ENCODE measurements at places on chromosomes 1 and 21.
A peak's percentile ranks its signal among the peaks of the same experiment; 100 is the strongest.

- no peak for DNase-seq
Measured at GRCh38 chr1:183487674-183488442, 15.6 kb downstream of the SMG7 start.

DNA sequence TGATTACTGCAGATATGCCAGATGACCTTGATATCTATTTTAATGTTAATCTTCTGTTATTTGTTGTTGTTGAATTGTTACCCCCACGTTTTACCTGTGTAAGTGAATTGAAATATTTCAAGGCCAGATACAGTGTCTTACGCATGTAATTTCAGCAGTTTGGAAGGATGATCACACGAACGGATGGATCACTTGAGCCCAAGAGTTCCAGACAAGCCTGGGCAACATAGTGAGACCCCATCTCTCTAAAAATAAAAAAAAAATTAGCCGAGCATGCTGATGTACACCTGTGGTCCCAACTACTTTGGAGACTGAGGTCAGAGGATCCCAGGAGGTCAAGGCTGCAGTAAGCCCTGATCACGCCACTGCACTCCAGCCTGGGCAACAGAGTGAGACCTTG is 32.2 kb downstream of the SDCCAG8 start:
- no peak for DNase-seq

GRCh38 chr1:44842862-44843655 is at the start of gene PTCH2:
PTCH2 (minus strand) TSS chr1:44843253; CDS start chr1:44842932, 321 bp downstream.
- DNase-seq, result peak; percentile 67

GRCh38 chr1:205477121-205477758 is 21.4 kb upstream of the BLACAT1 start:
- DNase-seq, result no peak

GRCh38 chr1:165698761-165699052 is 345 bp upstream of the ALDH9A1 start:
- no peak for DNase-seq

- DNase-seq, result peak; percentile 95
Measured at GRCh38 chr1:201480231-201481003, 11.4 kb upstream of the PHLDA3 start.

GRCh38 chr1:6750490-6750889 is 34.8 kb upstream of the CAMTA1 start:
- no peak for DNase-seq

GRCh38 chr21:25457946-25458345 is 149.3 kb downstream of the MRPL39 start:
- no peak for DNase-seq

- DNase-seq, result peak; percentile 51
Measured at GRCh38 chr21:41168391-41169257, 664 bp downstream of the BACE2 start.

- no peak for DNase-seq
Measured at GRCh38 chr1:160357286-160358002, 9.4 kb upstream of the NHLH1 start.

- peak; percentile 2 for DNase-seq
Measured at GRCh38 chr1:72636631-72637030, 354.3 kb upstream of the NEGR1 start.

GRCh38 chr1:19770436-19771190 is 29.1 kb downstream of the TMCO4 start:
- no peak for DNase-seq

GRCh38 chr1:81912383-81912782 is 111.6 kb downstream of the ADGRL2 start:
- no peak for DNase-seq

DNA sequence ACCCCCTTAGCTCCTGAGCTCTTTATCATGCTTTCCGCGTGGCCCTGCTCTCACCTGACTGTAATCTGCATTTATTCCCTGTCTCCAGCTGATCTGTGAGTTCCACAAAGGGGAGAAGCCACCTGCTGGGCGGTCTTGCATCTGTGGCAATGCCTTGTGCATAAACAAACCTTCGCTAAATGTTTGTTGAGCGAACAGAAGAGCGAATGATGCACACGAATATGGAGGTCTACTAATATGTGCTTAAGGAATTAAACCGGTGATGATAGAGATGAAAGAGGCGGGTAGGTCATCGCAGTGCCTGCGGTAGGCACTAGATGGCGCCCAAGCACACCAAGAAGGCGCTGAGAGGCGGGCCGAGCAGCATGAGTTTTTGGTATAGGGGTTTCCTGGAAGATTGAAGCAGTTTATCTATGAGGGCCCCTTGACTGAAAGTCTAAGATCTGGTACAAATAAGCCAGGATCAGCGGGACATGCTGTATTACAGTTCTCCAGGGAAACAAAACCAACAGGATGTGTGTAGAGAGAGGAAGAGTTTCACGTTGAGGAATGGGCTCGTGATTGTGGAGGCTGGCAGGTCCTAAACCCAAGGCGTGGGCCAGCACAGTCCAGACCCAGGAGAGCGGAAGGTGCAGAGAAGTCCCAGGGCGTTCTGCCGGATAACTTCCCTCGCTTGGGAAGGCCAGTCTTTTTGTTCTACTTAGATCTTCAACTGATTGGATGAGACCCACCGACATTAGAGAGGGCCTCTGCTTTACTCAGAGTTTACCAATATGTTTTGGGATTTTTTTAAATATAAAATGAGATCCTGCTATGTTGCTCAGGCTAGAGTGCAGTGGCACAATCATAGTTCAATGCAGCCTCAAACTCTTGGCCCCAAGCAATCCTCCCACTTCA is 34.7 kb downstream of the TOMM20 start:
- peak; percentile 75 for DNase-seq

- peak; percentile 11 for DNase-seq
Measured at GRCh38 chr1:3186526-3186921, 117.5 kb downstream of the PRDM16 start.

DNA sequence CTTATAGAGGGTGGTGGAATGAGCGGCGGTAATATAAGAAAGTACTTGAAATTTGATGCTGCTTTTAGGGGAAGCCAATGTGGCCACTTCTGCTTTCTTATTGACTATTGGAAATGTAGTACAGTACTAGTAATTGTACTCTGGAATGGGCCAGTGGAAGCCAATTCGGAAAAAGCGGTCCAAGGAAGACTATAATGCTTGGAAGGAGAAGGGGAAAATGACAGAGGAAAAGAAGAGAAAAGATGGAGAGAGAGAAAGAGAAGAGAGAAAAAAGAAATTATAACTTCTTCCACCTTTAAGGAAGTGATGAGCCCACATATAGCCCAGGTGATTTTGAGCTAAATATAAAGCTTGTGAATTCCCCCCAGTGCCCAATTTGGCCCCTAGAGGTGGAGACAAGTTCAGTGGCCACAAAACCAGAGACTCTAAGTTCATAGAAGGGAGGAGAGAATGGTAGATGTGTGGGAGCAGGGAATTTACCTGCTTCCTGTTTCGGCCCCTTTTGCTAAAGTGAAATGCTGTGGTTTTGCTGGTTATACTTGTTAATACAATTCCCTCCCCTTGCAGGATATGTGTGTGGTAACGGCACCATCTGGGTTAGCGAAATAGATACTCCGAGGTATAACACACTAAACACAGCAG is 35.7 kb upstream of the DUSP10 start:
- DNase-seq, result no peak

DNA sequence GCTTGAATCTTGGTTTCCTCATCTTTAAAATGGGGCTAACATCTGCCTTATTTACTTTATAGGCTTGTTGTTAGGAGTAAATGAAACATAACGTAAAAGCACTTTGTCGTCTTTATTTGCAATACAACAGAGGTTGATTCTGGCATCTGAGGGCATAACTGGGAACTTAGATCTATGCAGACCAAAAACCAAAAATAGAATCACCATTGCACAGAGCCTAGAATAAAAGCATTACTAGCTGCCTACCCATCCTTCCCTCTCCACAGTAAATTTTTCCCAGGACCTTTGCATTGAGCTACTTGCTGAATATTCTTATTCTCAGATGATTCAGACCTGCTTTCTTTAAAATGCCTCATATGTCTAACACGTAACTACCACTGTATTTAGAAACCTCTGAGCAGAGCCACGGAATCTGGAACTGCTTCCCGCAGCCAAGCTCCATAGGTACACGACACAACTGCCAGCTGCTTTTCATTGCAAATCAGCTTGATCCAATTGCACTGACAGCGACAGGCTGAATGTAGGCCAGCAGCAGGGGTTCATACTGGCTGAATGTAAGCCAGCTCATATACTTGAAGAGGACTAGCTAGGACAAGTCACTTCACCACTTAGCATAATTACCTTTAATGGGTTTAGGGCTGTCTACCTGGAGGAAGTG is 33.2 kb upstream of the SERBP1 start:
- peak; percentile 15 for DNase-seq

DNA sequence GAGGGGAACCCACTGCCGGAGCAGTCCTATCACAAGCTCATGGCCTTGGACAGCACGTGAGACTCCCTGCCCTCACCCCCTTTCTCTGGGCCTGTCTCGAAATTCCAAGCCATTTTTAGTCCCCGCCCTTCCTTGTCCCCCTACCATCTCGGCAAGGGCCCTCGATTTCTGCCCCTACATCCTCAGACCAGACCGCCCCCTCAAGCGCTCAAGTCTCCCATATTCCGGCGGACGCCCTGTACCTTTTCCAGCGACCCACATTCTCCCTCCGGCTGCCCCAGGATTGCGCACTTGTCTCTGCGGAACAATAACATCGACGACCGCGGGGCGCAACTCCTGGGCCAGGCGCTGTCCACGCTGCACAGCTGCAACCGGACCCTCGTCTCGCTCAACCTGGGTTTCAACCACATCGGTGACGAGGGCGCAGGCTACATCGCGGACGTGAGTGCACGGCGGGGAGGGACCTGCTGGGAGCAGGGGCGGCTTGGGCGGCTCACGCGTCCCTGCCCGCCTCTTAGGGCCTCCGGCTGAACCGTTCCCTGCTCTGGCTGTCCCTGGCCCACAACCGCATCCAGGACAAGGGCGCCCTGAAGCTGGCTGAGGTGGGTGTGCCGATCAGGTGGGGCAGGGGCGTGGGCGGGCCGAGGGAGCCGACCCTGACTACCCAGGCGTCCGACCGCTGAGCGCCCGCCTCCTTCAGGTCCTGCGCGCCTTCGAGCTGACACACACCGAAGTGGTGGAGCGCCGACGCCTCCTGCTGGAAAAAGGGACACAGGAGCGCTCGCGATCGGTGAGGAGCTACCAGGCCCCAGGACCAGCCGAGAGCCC is 7.0 kb downstream of the LRRC71 start:
- peak; percentile 79 for DNase-seq

DNA sequence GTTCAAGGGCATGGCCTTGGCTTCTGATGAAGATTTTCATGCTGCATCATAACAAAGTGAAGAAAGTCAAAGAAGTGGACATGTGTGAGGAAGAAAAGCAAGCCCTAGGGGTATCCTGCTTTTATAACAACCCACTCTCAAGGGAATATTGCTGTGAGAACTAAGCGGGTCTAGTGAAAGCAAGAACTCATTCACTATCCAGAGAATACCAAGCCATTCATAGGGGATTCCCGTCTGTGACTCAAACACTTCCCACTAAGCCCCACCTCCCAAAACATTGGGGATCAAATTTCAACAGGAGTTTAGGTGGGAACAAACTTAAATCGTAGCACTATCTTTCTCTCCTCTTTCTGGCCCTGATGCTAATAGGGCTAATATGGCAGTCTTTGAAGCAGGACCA is 98.5 kb upstream of the CTTNBP2NL start:
- peak; percentile 11 for DNase-seq

DNA sequence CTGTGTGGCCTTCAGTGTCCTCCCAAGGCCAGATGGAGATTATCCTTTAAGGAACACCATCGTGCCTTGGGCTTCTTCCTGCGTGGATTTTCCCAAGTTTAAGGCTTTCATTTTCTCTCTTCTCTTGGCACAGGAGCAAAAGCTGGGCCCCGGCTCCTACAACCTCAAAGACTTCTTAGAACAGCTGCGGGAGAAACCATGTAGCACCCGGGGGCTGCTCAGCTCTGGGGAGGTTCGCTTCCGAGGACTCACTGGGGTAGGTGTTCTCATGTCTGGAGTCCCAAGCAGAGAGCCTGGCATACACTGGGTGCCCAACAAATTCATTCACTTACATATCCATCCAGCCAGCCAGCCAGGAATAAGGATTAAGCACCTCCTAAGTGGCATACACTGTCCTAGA is 6.6 kb upstream of the TTC22 start:
- no peak for DNase-seq

DNA sequence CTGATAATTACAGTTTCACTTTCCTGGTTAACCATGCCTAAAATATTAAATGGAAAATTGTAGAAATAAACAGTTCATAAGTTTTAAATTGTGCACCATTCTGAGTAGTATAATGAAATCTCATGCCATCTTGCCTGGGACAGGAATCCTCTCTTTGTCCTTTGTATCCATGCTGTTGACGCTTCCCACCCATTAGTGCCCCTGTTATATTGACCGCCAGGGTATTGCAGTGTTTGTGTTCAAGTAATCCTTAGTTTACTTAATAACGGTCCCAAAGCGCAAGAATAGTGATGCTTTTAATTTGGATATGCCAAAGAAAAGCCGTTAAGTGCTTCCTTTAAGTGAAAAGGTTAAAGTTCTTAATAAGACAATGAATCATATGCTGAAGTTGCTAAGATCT is 41.7 kb downstream of the RPRD2 start:
- DNase-seq, result no peak

DNA sequence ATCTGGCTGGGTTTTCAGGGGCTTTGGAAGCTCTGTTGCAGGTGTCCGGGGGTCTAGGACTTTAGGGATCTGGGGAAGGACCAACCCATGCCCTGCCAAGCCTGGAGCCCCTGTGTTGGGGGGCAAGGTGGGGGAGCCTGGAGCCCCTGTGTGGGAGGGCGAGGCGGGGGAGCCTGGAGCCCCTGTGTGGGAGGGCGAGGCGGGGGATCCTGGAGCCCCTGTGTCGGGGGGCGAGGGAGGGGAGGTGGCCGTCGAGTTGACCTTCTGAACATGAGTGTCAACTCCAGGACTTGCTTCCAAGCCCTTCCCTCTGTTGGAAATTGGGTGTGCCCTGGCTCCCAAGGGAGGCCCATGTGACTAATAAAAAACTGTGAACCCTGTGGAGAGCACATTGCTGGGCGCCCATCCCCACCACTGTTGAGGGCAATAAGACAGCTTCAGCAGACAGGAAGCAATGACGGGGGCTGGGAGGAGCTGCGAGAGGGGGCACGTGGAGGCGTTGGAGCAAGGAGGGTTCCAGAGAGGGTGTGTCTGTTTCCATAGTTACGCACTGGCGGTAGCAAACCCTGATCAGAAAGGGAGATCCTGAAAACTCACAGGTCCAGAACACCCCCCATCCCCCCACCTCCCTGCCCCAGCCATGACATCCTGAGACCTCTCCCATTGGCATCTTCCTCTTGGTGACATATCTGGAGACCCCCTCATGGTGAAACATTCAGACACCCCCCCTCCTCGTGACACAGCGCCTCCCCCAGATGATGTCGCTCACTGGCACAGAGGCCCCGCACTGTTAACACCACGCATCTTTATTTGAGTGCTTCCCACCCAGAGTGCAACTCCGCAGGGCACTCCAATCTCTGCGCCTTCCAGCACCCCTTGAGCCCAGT is 8.4 kb downstream of the MYBPH start:
- no peak for DNase-seq

DNA sequence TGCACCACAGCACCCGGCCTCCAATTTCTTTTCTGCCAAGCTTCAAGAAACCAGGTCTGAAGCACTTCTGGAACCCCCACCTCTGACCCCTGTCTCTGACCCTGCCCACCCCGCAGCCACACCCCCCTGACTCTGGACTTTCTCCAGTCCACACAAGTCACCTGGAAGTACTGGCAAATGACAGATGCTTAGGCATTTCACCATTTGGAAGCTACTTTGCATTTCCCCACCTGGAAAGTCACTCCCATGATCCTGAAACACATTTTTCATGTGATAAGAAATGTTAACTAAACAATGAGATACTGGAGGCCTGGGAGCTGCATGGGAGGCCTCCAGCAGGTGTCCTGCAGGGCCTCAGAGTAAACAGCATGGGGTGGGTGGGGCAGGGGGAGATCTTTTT is 45.7 kb downstream of the NTPCR start:
- no peak for DNase-seq

- no peak for DNase-seq
Measured at GRCh38 chr1:158286941-158287346, 2.8 kb upstream of the CD1C start.

Data from choroid plexus epithelial cell (primary cell).